ENCODE measurements at places on chromosomes 11 and 22. TPM values are rescaled to one million over a fixed set of nuclear protein-coding genes. Genes with fewer than 3 reads are reported as not detected.
A peak's percentile ranks its signal among the peaks of the same experiment; 100 is the strongest.

The KCNQ1 gene
- total RNA-seq = 7.2 TPM

The OR8D1 gene
- total RNA-seq = not detected

The OR10A6 gene
- not detected for total RNA-seq

The VSIG10L2 gene
- not detected for total RNA-seq

GRCh38 chr11:134636071-134636470 is 224.0 kb upstream of the B3GAT1 start:
- DNase-seq = no peak

- no peak for DNase-seq
Measured at GRCh38 chr11:114392735-114393667, 7.3 kb downstream of the C11orf71 start.

GRCh38 chr11:32448232-32448631 is 12.9 kb upstream of the WT1 start:
- DNase-seq = no peak

DNA sequence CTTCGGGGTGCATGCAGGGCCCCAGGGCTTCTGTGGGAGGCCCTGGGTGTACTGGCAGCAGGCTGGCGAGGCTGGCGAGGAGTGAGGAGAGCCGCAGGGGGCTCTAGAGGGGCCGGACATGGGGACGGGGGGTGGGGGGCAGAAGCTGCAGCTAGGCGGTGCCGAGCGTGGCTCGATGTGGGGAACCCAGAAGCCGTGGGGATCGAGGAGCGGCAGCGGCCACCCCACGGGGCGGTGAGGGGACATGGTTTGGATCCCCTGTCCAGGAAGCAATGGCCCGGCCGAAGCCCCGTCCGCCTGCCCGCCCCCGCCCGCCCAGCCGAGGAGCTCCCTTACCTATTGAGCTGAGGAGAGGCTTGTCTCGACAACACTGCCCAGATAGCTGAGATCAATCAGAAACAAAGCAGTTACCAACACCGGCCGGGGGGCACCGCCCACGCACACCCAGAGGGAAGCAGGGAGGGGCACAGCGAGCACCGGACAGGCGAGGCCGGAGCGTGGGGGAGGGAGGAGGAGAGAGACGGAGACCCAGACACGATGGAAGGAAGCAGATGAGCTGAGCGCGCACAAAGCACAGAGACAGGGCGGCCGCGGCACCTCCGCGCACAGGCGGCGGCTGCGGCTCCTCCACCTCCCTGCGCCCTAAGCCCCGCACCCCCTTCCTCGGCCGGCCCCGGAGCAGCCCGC is 38.7 kb downstream of the IGSF9B start:
- DNase-seq = no peak

GRCh38 chr11:94802501-94802900 is 34.3 kb downstream of the AMOTL1 start:
- DNase-seq = no peak

DNA sequence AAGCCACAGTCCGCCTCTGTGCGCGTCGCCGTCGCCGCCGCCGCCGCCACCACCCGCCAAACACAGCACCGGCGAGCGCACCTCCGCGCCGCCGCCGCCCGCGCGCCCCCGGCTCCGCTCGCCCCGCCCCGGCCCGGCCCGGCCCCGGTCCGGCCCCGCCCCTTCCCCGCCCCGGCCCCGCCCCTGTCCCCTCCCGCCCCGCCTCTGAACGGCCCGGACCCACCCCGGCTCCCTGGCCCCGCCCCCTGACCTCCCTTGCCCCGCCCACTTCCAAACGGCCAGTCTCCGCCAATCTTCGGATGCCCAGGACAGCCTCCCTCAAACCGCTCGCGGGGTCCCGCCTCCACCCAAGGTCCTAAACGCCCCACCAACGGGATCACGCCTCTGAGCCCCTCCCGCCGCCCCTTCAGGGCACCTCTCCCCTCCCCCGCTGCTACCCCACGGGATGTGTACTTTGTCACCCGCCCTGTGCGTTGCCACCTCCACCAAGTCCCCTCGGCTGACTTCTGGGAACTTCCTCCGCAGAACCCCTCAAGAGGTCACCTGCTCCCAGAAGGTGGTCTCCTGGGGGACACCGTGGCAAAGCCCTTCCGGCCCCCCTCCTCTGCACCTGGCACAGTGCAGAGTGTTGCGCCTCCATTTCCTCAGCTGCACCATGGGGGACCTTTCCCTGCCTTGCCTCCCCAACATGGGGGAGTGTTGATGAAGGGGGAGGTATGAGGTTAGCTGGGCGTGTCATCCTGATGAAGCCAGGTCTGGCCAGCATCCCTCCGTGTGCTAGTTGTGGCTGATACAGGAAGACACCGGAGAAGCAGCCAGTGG is at the start of gene KIAA0930:
KIAA0930 (minus strand) TSS at position 85 of the 822 bp plus-strand sequence. CDS start 191 bp downstream, outside the sequence.
- peak; percentile 94 for DNase-seq

- DNase-seq = no peak
Measured at GRCh38 chr11:416757-417621, 2.2 kb upstream of the SIGIRR start.

DNA sequence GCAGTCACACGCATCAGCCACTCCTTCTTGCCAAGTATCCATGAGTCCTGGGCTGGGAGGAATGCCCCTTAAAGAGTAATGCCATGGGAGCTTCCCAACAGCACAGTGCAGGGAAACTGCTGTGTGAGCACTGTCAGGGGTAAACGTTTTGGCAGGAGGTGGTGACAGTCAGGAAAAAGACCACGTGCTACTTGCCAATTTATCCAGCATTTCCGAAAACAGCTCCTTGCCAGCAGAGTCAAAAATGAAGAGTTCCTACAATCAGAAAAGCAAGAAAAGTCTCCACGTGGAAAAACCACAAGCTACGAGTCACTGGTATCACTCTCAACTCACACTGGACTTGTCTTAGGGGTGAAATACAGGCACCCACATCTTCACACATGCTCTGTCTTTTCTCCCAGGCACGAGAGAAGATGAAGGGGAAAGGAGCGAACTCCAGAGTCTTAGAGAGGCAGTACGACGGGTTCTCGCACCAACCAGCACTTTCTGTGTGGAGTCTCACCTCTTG is 9.9 kb downstream of the IFT27 start:
- no peak for DNase-seq

- DNase-seq = no peak
Measured at GRCh38 chr11:116879800-116880625, 42.6 kb upstream of the APOA1 start.

- DNase-seq = peak; percentile 38
Measured at GRCh38 chr22:49328118-49328475, 499.6 kb downstream of the BRD1 start.

GRCh38 chr11:128626913-128627665 is 39.7 kb upstream of the ETS1 start:
- DNase-seq = no peak

DNA sequence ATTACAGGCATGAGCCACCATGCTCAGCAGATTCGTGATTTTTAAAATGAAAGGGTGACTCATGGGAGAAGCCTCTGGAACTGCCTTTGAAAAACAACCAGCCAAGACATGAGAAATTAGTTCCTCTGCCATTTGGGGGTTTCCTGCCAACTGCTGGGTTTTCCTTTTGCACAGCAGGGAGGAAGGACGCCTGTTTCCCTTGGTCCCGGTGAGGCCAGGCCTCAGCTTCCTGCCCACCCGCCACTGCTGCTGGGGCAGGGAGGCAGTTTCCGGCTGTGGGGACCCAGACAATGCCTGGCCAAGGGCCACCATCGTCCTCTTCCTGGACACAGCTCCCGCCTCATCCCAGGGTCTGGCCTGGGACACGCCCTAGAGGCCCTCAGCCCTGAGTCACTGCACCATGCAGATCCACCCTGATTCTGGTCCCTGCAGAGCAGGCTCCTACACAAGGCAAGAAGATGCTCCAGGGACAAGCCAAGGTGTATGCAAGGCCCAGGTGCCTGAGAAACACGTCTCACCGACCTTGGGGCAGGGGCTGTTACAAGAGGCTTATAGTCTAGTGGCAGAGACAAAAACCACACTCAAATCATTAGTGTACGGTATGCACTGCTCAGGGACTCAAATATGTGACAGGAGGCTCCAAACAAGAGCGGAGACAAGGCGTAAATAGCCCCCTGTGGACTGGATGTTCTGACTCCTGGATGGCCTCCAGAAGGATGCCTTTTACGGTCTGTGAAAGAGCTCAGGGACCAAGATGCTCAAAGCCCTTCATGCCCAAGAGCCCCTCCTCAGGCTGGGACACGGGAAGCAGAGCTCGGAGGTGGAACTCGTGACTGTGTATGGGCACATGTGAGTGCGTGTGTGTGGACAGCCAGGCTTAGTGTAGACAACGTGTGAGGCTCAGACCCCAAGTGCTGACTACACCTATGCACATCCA is 10.0 kb downstream of the PPM1F start:
- peak; percentile 96 for DNase-seq

DNA sequence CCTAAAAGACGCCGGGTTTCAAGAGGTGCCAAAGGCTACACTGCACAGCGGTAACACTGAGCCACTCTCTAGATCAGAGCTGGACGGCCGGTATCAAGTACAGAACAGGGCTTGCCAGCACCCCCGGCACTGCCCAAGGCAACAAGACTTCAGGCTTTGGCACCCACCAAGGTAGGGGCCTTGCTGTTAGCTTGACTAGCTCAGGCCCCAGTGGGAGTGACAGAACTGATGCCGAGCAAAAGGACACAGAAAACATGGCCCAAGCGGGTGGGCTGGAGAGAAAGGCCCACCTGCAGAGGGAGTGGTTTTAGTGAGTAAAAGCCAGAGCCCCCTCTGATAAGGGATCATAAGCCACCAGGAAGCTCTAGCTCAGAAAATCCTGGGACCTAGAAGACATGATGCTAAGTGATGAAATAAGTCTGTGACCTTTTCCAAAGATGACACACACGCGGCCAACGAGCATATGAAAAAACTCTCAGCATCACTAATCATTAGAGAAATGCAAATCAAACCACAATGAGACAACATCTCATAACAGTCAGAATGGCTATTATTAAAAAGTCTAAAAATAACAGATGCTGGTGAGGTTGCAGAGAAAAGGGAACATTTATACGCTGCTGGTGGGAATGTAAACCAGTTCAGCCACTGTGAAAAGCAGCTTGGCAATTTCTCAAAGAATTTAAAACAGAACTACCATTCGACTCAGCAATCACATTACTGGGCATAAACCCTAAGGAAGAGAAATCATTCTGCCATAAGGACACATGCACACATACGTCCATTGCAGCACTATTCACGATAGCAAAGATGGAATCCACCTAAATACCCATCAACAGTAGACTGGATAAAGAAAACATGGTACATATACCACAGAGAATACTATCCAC is 12.9 kb downstream of the EHD1 start:
- no peak for DNase-seq

GRCh38 chr11:32935462-32936029 is 42.9 kb downstream of the QSER1 start:
- no peak for DNase-seq

DNA sequence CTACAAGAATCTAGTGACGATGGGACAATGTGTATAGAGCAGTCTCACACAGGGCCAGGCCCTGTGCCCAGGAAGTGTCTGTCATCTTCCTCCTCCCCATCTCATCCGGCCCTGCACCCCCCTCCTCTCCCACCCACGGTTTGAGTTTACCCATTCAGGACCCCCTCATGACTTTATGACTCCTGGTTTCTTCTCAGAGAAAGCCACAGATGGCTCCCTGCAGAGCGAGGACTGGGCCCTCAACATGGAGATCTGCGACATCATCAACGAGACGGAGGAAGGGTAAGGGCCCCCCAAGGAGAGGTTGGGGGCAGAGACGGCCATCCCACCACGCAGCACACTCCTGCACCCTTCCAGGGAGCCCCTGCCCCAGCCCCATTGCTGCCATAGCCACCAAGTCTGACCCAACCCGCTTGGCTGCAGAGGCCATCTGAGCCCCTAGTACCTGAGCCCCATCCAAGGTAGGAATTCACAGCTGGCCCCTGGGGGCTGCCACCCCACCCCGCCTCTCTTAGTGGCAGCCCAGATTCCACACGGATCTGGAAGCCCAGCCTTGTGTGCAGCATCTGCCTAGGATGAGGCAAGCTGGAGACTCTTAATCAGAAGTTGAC is 18.1 kb downstream of the TOM1 start:
- DNase-seq = peak; percentile 64

DNA sequence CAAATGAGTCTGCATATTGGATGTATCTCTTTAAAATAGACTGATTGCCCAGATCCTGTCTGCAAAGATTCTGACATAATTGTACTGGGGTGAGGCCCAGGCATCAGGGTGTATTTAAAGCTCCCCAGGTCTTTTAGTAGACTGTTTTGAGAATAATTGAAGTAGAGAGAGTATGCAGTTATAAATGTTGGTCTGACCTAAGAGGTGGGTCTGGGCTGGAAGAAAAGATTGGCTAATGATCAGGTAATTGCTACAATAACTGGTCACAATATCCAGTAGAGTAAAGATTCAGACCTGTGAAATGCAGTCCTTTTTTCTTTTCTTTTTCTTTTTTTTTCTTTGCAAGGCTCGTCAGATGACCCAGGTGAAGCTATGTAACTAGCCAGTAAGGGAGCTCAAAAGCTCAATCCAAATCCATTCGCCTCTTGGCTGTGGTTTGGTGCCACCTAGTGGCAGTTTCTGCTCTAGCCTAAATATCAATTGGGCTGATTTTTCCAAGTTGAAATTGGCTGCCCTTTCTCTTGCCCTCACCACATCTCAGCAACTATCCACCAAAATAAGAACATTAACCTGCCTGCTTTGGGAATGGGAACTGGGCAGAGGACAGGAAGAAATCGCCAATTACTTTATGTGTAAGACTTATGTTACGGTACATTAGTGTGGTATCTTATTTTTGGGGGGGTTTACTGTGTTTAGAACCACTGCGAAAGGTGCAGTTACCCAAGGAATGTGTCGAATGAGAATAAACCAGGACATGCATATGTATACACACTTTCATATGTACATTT is 45.9 kb downstream of the ZNF143 start:
- DNase-seq = peak; percentile 86

- no peak for DNase-seq
Measured at GRCh38 chr11:112016088-112016764, 9.0 kb upstream of the DLAT start.

- no peak for DNase-seq
Measured at GRCh38 chr11:44972746-44973435, 22.2 kb upstream of the TP53I11 start.

GRCh38 chr11:12430954-12431595 is 53.7 kb downstream of the PARVA start:
- no peak for DNase-seq

Measured in posterior vena cava (tissue), 2 donors.